Suppressor macrophage treated with lipopolysaccharide for 4 hours (primary cell): ENCODE measurements at places on chromosomes 5 and 9.
A peak's percentile ranks its signal among the peaks of the same experiment; 100 is the strongest.

DNA sequence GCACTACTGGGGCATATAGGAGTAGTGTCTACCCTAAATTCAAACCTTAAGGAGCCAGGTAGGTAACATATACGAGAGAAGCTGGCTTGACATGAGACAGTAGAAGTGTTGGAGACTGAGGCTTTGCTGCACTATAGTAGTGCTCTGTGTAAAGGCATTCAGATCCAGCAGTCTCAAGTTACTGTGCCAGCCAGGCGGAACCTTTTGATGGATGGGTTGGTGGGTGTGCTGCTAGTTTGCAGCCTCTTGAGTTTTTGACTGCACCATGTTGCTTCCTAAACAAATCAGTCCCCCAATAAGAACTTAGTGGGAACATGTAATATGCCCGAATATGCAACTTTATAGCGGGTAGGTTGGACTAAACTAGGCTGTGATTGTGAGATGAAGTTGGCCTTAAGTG lies 1.5 kb downstream of the CLTA start:
- DNase-seq: no peak

GRCh38 chr9:91412941-91413340 lies 10.7 kb downstream of the NFIL3 start:
- peak; percentile 35 for DNase-seq

DNA sequence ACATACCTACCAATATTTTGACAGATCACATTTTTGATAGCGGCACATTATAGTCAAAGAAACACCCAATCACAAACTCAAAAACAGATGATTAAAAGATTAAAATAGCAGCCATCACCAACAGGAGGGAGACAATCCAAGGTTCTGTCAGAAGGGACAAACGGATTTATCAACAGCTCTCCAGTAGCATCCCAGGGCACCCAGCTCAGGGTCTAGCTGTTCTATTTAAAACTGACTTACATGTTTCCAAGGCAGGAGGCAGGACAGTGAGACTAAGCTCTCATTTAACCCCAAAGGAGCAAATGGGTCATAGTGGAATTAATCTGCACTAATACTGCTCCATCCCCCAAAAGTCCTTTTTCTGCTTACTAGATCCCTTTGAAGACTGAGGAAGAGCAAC lies 3.2 kb downstream of the AGTPBP1 start:
- DNase-seq: no peak

GRCh38 chr5:2399804-2400203 lies 351.7 kb downstream of the IRX2 start:
- no peak for DNase-seq

- no peak for DNase-seq
Measured at GRCh38 chr5:93039888-93040287, 541.1 kb downstream of the NR2F1-AS1 start.

DNA sequence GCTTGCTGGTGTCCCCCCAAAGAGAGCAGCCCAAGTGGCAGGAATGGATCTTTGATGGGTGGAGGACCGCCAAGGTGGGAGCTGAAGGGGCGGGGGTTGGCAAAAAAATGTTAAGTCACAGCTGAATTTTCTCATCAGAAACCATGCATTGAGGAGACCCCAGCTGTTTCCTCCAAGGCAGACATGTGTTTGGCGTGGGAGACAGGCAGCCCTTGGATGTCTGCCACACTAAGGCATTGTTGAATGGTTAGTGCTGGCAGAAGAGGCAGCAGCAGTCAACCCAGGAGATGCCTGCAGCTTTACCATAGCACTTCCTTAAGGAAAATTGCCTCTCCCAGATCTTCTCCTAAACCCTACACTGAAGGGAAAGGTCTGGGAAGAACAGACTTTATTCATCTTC lies 394.9 kb upstream of the CD180 start:
- DNase-seq: no peak

GRCh38 chr9:37700131-37700530 lies 49.4 kb downstream of the FRMPD1 start:
- DNase-seq: no peak

- DNase-seq: peak; percentile 6
Measured at GRCh38 chr5:138702166-138703077, 50.8 kb upstream of the CTNNA1 start.

DNA sequence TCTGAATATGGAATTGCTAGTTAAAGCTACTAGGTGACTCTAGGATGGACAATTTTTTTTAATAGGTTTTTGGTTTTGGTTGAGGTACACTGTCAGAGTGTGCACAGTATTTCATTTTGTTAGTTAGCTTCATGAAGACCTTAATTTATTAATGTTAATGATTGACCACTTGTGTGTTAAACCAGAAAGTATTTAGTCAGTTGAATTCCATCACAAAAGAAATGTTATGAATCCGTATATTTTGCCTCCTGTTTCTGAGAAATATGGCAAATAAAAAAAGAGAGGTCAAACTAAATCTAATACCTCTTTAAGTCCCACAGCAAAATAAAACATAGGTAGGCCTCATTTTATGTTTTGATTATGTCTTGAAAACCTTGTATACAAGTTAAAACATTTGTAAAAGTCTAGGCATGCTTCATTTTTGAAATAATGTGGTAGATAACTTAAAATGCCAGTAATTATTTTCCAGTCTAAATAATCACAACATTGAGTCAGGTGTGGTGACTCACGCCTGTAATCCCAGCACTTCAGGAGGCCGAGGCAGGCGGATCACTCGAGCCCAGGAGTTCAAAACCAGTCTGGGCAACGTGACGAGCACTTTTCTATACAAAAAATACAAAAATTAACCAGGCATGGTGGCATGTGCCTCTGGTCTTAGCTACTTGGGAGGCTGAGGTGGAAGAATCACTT lies 50.8 kb downstream of the ITGA1 start:
- DNase-seq: no peak

GRCh38 chr9:107018861-107019545 lies 156.0 kb downstream of the ZNF462 start:
- no peak for DNase-seq

DNA sequence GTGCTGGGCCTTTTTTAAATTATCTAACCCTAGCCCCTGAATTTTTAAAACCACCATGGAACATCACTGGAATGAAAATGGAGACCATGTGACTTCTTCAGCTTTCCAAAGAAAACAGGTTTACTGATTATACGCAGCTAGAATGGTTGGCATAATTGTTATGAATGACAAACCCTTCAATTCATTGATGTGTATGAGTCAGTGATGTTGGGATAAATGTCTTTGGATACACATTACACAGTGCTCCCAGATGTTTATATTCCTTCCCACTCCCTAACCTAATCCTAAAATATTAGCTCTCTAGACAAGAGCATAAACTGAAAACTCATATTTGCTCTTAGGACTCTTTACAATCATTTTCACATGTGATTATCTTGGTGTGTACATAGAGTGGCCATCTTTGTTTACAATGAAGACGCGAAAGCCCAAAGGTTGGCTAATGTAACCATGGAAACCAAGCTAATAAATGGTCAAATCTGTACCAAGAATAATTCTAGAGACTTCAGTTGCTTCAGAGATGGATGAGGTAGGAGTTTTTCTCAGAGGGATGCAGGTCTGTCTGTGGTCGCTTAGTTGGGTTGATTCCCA lies 131.2 kb upstream of the HMHB1 start:
- no peak for DNase-seq

- no peak for DNase-seq
Measured at GRCh38 chr5:8695902-8696845, 827.2 kb downstream of the MTRR start.

DNA sequence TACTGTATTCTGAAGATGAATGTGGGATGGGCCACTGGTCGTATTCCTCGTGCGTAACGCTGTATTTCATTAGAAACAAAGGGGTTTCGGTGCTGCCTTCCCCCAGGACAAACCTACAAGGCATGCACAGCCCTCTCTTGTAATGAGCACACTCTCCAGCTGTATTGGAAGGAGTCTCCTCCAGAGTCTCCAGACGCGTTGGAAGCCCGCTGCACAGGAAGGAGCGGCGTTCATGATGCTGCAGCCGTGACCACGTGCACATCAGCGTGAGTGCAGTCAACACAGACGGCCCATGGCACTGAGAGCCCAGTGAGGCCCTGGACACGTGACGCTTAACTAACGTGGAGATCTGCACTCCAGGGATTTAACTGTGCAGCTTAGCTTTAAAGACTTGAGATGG lies 209.0 kb upstream of the IRX1 start:
- DNase-seq: no peak

- no peak for DNase-seq
Measured at GRCh38 chr5:157584628-157585027, 9.1 kb upstream of the ADAM19 start.

DNA sequence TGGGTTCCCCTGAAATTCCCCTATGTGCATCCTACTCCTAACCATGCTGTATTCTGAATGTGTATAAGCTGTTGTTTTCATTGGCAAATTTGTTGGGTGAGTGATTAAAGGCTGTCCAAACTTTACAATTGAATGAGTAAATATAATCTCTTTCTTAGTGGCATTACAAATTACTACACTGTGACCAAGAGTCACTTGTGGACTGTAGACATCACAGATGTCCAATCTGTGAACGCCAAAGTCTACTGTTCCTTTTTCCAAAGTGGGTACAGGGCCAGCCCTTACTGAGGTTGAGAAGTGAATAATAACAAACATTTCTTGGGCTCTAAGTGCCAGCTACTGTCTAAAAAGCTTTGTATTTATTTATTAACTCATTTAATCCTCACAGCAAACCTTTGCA lies 29.7 kb downstream of the MTMR12 start:
- no peak for DNase-seq

DNA sequence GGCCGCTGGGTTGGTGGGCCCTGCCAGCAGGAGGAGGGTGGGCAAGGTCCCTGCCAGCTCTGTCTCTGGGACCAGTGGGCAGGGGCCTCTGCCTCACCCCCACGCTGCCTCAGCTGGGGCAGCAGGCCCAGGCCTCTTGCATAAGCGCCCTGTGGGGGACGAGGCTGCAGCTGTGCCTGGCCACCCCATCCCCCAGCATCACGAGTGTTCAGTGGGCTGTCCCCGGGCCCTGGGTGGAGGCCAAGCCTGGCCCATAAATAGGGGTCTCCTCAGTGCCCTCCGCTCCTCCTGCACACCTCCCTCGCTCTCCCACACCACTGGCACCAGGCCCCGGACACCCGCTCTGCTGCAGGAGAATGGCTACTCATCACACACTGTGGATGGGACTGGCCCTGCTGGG lies at the start of gene PTGDS:
Gene PTGDS, plus strand, starts transcription at position 282 of the 400 bp plus-strand sequence. Its CDS starts 75 bp downstream, at position 357.
- DNase-seq: no peak

DNA sequence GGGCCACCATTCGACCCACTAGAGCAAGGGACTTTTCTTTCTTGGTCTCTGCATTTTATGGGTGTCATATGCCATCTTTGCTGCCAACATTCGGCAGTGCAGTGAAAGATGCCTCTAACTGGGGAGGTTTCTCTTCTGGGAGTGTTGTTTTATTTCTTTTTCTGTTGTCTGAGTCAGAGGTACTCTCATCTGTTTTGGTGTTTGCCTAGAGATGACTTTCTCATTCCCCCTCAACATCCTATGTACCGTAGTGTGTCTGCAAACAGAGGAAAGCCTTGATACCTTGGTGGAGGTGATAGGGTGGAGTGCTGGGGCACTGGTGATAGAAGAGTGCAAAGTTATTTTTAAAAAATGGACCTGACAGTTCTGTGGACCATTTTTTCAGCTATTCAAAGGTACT lies 182.1 kb downstream of the ARHGAP26 start:
- no peak for DNase-seq

DNA sequence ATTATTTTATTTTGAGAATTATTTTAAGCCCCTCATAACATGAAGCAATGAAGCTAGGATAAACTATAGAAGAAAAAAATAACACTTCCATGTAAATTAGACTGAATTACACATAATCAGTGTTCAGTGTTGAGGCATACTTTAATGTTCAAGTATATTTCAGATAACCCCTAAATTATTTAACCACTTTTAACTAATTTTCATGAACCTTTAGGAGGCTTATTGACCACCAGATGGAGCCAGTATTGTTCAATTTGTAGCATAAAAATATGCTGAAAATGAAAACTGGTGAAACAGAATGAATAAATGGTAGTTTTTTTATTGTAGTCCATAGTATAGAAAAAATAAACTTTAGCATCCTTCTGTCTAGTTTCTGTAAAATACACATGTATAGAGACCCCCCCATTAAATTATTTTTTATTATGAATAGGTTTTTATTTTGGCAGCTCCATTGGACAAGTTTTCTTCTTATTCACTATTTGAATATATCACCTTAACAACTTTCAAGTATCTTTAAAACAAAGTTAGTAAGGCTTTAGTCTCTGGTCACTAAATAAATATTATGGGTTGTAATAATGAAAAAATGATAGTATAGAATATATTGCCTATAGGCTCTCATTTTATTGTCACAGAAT lies 190.1 kb downstream of the CWC27 start:
- peak; percentile 63 for DNase-seq

DNA sequence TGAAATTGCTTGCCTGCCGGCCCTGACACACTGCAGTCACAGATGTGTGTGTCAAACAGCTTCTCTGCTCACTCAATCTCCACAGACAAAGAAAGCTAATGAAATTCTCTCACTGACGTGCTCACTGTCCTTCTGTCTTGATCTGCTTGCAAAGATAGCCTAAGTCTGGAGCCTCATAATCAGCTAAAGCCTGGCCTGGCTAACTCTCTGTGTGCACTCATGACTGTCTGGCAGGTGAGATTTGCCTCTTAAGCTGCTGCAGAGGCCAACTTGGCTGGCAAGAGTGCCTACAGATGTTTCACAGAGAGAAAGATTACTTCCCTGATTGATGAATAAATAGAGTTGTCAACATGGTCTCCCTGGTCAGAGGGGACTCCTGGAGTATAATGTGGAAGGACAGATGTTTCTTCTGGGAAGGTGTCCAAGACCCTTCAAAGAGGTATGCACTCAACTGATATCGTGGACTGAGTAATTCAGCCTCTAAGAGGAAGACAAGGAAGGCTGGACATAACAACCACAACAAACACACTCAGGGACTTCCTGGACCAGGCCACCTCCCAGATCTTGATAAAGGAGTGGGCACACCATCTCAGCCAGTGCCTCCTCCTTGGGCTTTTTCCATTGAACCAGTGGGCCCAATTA lies 362.0 kb downstream of the SPOCK1 start:
- DNase-seq: no peak

GRCh38 chr9:80605129-80605528 lies 1033.4 kb downstream of the TLE4 start:
- no peak for DNase-seq

- DNase-seq: no peak
Measured at GRCh38 chr5:140106805-140107311, 7.1 kb upstream of the PURA start.

- DNase-seq: no peak
Measured at GRCh38 chr5:96198356-96199058, 234.5 kb downstream of the PCSK1 start.

- DNase-seq: peak; percentile 93
Measured at GRCh38 chr9:107750741-107751566, 261.4 kb upstream of the KLF4 start.

DNA sequence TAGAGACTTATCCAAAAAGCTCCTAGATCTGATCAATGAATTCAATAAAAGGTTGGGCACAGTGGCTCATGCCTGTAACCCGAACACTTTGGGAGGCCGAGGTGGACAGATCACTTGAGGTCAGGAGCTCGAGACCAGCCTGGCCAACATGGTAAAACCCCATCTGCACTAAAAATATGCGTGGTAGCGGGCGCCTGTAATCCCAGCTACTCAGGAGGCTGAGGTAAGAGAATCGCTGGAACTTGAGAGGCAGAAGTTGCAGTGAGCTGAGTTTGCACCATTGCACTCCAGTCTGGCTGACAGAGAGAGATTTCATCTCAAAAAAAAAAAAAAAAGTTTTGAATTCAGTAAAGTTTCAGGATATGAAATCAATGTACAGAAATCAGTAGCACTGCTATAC lies 20.0 kb downstream of the DCTN4 start:
- no peak for DNase-seq
